ENCODE measurements at places on chromosomes 1 and 21. TPM values are rescaled to one million over a fixed set of nuclear protein-coding genes. Genes with fewer than 3 reads are reported as not detected.

LRRN2 gene
- 5.2 TPM for polyA plus RNA-seq

LORICRIN gene
- polyA plus RNA-seq: not detected

DNA sequence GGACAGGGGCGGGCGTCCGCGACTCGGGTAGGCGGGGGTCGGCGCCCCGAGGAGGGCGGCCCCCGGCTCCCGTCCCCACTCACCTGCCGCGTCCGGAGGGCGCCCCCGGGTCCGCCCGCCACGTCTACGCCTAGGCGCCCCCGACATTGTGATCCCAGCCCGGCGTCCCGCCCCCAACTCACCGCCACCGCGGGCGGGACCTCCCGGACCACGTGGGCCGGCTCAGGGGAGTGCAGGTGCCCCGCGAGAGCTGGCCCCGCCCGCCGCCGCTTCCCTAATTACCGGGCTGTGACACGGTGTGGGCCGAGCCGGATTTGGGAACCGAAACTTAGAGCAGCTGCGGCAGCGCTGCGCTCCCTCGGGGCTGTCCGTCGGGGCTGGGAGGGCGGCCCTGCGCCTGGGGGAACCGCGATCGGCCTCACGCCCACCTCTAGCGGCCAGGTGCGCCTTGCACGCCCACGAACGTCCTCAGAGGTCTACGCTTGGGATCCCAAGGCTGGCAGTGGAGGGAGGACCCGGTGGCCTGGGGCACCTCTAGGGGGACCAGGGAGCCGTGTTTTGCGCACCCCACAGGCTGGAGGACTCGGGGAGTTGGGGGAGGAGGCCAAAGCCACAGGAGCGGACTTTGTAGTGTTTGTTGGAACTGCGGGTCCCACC, 521 bp upstream of the NADK start:
- DNase-seq: peak; percentile 51

DNA sequence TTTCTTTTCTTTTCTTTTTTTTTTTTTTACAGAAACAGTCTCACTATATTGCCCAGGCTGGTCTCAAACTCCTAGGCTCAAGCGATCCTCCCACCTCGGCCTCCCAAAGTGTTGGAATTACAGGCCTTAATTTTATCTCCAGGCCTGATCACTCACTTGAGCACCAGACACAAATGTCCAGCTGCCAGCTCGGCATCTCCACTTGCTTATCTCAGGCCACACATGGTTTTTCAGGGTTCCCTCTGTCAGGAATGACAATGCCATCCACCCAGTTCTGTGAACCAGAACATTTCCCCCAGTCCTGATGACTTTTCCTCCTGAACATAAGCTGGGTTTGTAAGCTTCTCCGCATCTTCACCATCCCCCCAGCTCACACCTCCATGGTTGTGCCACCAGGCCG, 44.6 kb upstream of the ZNF281 start:
- no peak for DNase-seq

DNA sequence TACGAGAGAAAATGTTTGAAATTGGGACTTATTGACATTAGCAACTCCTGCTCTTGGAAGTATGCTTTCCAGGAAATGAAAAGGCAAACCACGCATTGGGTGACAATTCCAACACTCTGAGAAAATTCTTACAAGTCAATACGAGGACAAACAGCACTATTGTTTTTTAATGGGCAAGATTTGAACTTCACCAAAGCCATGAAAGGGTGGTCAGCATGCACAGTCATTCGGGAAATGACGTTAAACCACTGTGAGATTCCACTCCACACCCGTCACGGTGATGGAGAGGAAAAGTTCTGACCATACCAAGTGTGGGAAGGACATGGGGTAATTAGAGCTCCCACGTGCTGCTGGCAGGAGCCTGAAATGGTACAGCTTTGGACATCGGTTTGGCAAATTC, 12.2 kb upstream of the PRXL2B start:
- no peak for DNase-seq

DNA sequence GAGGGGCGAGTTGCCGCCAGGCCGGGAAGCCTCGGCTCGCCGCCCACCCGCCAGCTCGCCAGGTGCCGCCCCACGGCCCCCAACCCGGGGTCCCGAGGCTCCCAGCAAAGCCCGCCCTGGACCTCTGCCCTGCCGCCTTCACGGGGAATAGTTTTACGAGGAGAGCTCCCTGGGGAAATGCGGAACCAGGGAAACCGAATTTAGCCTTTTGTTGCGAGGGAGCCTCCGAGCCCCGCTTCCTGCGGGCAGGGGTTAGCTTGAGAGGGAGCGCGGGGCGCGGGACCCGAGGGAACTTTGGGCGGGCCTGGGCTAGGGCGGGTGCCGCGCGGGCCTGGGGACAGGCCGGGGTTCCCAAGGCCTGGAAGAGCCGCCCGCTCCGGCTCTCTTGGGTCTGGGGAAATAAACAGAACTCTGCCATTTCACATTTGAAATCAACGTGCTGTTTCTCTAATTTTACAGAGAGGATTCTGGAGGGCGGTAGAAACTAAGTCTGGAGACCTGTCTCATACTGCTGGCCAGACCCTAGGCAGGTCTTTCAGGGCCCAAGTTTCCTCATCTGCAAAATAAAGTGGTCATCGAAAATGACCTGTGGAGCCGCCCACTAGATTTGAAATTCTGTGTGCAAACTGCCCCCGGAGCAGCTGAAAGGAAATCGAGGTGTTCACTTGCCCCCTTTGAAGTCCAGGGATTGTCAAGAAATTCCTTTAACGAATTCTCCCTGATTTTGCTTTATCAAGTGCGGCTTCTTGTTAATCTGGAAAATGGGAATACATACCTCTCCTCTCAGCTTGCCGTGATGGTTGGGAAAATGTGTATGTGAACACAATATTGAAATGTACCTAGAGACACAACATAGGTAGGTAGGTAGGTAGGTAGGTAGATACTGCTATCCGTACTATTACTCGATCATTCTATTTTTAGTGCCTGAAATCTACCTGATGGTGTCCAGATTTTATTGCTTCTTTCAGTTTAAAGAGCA, 749 bp upstream of the GLUL start:
- DNase-seq: peak; percentile 73

- no peak for DNase-seq
Observed at GRCh38 chr1:46645815-46646214, 22.3 kb downstream of the ATPAF1 start.

DNA sequence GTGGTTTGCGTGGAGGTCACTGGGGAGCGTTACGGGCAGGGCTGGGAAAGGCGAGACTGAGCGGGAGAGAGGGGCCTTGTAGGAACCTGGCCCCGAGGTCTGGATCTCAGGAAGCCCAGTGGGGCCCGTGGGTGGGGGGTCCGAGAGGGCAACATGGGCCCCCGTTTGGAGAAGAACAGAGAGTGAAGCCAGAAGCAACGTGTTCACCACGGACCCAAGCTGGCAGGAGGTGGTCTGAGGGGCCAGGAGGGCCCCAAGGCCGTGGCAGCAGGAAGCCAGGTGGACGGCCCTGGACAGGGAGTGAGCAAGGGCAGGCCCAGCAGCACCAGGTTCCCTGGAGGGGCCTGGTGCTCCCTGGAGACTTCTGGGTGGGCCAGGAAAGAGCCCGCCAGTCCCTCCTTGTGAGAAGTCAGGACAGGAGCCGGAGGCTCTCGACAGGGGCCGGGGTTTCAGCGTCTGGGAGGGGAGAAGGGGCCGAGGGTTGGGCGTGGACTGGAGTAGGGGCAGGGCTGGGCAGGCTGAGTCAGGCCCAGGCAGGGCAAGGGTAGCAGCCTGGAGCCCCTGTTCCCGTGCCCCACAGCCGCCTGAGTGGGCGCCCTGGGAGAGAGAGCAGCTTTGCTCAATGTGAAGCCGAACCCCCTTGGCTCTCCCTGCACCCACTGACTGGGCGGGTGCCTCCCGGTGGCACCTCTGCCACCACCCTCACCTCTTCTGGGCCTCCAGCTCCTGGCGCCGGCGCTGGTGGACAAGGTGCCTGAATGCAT, 33.5 kb downstream of the CFAP74 start:
- no peak for DNase-seq

DNA sequence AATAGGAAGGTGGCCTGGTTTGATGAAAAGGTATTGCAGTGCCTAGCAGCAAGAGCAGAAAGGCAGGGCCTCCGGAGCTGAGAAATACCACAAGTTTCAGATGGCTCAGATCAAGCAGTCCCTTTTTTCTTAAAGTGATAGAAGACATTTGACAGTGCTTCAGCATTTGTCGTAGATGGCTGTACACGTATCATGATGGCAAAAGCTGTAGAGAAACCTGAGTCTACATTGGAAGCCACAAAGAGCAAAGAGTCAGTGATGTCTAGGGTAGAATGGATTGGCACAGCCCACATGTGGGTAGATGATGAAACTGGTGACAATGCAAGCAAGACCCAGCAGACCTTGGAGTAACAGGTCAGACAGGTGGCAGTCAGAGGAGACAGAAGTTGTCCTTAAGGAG, 101.3 kb upstream of the ARTN start:
- DNase-seq: no peak

DNA sequence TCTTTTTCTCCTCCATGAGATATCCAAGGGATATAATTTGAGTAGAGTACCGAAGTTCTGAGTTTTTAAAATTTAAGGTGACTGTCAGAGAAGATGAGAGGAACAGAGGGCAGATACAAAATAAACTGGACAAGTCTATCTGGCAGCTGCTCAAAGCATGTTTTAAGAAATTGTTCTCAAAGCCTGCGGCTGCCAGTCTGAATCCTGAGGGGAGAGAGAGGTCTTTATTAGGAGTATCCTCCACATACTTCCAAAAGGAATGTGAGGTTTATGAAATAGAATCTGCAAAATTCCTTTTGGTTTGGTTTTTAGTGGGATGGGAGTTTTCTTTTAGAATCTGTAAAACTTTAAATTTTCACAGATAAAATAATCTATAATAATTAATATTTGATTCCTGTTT, 41.3 kb downstream of the TTC13 start:
- peak; percentile 19 for DNase-seq
